ENCODE measurements at places on chromosomes 2 and 18.

- DNase-seq, result peak; percentile 44
Observed at GRCh38 chr2:217785544-217786045, 217.2 kb downstream of the TNS1 start.

DNA sequence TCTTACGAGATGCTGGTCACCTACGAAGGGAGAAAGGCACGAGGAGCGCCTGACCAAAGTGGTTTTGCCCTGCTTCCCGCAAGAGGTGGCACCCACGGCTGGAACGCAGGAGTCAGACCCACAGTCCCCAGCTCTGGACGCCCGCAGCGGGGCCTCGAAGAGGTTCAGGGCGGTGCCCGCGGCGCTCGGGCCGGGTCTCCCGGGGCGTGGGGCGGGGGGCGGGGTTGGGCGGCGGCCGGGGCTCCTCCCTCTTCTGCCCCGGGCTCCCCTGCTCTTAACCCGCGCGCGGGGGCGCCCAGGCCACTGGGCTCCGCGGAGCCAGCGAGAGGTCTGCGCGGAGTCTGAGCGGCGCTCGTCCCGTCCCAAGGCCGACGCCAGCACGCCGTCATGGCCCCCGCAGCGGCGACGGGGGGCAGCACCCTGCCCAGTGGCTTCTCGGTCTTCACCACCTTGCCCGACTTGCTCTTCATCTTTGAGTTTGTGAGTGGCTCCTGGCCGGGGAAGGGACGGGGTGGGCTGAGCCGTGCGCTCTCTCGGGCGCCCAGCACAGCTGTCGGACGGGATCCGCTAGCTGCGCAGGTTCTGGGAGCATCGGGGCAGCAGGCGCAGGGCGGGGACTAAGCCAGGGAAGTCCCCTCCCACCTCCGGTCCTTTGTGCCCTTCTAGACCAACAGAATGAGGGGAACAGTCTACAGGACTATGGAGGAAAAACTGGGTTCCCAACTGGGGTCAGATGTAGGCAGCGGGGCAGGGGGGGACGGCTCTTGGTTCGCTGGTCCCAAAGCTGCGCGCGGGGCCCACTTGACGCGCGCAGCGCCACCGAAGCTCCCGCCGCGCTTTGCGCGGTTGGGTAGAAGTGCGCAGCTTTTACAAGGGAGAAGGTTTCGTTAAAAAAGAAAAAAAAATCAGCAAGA is at the start of gene MAL:
TSS of gene MAL (plus strand) at position 303 of the 914 bp plus-strand sequence. CDS start at position 388, 85 bp downstream.
- peak; percentile 43 for DNase-seq

GRCh38 chr2:1995081-1995480 is 250.8 kb upstream of the PXDN start:
- no peak for DNase-seq

DNA sequence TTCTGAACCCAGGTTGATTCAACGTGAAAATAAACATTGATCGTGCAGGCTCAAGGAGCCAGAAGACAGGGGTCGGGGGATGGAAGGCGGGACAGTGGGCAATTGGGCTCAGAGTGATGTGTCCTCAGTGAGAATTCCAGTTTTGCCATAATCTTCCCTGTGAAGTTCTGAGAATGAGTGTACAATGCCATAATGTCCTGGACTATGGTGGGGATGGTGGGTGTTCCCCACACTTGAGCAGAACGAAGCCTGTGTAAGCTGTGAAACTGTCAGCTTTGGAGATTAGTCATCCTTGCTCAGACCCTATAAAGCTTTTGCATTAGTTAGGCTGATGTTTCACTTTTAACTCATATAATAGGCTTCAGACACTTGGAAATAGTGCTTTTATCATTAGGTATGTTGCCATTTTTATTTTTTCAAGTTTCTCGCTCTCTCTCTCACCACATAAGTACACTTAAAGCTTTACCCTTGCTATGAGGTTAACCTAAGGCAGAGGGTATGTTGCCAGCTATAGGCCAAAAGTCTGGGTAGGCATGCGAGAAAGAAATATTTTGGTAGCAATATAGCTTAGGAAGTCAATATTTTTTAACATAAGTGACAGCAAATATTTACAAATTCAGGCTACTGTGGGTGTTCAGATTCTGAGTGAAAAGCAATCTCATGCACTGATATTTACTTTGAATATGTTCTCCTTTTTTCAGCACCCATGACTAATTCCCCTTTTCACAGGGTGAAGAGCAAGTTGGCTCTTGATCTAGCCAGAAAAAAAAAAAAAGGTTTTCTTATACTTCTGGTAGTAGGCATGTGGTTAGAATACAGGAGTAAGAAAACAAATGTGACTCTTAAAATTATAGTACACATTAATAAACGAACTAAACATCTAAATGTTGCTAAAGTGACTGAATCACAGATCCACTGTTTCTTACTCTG is 47.2 kb downstream of the CDC42EP3 start:
- DNase-seq, result no peak

- DNase-seq, result no peak
Observed at GRCh38 chr2:218193701-218194100, 23.3 kb upstream of the ARPC2 start.

- no peak for DNase-seq
Observed at GRCh38 chr2:6893876-6894482, 16.4 kb downstream of the RSAD2 start.

- DNase-seq, result no peak
Observed at GRCh38 chr18:7950380-7951136, 383.4 kb downstream of the PTPRM start.

DNA sequence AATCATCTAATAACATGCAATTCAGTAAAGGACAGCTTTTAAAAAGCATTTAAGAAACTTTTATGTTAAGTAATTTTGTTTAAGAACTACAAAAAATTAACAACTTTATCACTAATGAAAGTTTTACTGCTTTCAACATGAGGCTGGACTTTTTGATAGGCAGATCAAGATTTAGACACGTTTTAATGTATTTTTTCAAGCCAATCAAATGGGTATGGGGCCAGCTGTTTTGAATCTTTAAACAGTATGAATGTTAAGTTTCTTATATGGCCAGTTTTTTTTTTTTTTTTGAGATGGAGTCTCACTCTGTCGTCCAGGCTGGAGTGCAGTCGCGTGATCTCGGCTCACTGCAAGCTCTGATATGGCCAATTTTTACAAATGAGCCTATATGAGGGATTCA is 73.1 kb downstream of the ST6GAL2 start:
- DNase-seq, result no peak

DNA sequence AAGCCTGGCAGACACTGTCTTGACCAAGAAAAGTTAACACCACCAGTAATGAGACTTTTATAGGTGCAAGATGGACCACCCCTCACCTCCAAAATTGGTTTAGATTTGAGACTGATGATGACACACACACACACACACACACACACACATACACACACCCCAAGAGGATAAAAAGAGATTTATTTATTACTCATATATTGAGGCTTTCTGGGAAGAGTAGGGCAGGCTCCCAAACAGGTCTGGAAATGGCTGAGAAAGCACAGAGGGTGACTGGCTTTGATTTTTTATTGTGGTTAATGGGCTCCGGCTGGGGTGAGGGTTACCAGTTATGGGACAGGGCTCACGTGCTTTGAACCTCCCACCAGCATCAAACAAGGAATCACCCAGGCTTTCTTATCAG is 54.2 kb upstream of the ADAM23 start:
- no peak for DNase-seq

- DNase-seq, result no peak
Observed at GRCh38 chr2:104774631-104775030, 79.3 kb upstream of the POU3F3 start.

DNA sequence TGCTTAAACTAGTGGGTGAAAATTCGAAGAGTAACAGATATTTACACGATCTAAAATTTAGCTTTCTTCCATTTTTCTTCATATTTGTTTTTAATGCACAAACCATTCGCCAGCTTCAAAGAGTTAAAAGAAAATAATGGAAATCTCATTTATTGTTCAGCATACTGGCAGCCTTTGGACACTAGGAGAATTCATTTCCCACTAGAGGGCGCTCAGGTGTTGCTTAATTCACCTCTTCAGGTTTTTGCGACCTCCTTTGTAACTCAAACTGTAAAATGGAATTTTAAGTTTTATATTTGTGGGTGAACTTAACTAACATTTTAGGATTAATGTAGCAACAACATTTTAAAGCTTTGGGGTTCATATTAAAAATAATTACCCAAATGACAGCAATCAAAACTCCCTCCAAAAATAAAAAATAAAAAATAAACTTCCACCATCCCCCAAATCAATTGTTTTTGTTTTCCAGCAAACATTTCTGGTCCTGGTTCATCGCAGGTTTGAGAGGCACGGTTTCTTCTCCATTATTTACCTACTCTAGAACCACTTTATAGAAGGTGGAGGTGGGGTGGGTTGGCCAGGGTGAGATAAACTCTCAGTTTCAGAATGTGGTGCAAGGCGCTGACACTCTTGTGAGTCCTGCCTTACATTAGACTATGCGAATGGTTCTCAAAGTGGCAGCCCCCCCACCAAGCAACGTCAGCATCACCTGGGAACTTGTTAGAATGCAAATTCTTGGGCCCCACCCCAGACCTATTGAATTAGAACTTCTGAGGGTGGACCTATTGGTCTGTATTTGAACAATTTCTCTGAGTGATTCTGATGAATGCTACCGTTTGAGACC is 24.7 kb upstream of the PNPT1 start:
- DNase-seq, result peak; percentile 17

DNA sequence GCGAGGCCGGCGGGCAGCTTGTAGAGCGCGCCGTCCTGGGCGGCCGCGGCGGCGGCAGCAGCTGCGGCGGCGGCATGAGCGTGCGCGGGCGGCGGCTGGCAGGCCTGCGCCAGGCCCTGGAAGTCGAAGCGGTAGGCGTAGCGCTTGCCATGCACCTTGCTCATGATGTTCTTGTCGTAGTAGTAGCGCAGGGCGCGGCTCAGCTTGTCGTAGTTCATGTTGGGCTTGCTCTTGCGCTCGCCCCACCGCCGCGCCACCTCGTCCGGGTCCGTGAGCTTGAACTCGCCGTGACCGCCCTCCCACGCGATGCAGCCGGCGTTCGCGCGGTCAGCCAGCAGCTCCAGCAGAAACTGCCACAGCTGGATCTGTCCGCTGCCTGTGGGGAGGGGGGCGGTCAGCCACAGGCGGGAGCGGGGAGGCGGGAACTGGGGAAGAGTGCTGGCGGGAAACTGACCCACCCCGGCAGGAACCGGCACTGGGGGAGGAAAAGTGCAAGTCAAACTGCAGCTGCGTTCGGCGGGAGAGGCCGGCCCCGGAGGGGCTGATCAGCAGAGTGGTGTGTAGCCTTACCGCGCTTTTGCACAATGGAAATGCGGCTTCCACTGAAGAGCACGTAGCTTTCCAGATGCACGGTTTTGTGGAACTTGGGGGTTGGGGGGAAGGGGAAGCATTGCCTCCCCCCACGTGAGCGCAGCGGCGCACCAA is 3.0 kb downstream of the FEV start:
- peak; percentile 21 for DNase-seq
